GM10248 (cell line): ENCODE measurements at places on chromosomes 4 and X.

DNA sequence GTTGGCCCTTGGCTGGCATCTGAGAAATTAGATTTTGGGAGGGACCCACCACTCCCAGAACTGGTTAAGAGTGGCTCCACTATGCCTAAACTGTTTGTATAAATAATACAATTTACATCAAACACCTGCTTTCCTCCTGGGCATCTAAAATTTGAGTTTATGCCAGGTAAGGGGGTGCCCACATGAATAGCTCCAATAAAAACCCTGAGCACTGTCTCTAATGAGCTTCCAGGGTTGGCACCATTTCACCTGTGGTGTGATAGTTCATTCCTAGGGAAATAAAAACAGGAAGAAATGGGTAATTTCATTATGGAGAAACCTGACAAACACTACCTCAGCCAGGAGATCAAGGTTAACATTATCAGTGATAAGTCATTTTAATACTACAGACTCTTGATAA, 119.7 kb downstream of the FRYL start:
- DNase-seq: no peak

DNA sequence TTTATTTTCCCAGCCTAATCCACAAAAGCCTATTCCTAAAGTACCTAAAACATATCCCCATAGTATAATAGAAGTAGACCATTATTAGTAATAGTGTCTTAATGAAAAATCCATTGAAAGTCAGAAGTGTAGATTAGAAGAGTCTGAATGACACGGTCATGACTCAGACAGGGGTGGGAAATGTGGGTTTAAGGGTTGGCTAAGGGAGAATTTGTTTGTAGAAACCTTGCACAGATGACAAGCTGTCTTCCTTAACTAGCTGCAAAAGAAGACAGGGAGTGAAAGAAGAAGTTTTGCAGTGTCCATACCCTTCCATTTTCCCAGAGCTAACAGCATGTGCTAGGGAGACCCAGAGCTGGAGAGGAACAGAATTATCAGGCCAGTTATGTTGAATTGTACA, 242.7 kb upstream of the ETNPPL start:
- no peak for DNase-seq

DNA sequence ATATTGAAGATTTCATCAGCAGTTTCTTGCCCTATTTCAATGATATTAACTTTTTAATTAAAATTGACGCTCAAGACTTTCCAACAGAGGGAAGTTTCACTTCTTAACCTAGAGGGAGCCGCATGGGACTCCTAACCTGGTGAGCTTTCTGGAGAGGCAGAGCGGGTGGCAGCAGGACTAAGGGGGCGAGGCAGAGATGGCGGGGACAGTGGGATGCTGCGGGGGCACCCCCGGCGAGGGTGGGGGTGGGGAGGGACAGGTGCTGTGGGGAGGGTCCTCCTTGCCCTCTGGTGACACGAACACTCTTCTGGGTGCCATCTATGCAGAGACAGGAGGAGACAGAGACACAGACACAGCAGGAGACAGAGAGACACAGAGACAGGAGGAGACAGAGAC, 104.4 kb downstream of the ADRA2C start:
- no peak for DNase-seq

DNA sequence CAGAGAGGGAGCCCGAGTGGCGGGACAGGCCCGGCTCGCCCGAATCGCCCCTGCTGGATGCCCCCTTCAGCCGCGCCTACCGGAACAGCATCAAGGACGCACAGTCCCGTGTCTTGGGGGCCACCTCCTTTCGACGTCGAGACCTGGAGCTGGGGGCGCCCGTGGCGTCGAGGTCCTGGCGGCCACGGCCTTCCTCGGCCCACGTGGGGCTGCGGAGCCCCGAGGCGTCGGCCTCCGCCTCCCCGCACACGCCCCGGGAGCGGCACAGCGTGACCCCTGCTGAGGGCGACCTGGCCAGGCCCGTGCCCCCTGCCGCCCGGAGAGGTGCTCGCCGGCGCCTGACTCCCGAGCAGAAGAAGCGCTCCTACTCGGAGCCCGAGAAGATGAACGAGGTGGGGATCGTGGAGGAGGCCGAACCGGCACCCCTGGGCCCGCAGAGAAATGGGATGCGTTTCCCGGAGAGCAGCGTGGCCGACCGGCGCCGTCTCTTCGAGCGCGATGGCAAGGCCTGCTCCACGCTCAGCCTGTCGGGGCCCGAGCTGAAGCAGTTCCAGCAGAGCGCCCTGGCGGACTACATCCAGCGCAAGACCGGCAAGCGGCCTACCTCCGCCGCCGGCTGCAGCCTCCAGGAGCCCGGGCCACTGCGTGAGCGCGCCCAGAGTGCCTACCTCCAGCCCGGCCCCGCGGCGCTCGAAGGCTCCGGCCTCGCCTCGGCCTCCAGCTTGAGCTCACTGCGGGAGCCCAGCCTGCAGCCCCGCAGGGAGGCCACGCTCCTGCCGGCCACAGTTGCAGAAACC, 156.9 kb downstream of the SOWAHB start:
- DNase-seq: no peak

- no peak for DNase-seq
These were observed 13.2 kb downstream of the DOK7 start for GRCh38 chr4:3476341-3476747.

GRCh38 chrX:32744921-32745320, 466.4 kb downstream of the DMD start:
- DNase-seq: no peak

- DNase-seq: no peak
These were observed 339 bp downstream of the CUL4B start for GRCh38 chrX:120560405-120560841.

- no peak for DNase-seq
These were observed 655.8 kb downstream of the PCDH7 start for GRCh38 chr4:31375936-31376335.

DNA sequence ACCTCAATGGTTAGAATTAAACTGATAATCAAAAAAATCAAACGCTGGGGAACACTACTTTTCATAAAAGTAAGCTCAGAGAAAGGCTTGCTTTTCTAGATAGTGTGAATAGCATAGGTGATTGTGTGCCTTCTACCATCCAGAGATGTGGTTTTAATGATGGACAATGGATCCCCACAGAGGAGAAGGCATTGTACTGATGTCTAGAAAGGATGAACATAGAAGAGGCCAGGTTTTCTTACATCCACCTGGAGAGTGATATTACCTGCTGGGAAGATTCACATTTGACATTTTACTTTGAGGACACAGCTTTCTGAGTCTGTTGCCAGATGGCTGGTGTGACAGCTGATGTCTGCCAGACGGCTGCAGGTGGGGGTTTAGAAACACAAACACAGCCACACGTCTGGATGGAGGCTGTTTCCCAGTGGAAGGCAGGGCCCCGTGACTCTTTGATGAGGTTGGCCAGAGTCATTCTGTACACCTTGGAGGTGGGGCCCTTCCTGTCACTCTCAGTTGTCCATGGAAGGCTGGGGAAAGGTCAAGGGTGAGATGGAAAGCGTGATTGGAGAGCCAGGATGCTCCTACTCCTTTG, 114.4 kb downstream of the PSAPL1 start:
- DNase-seq: no peak

GRCh38 chrX:106404512-106404911, 207.3 kb upstream of the RADX start:
- DNase-seq: no peak

GRCh38 chr4:167713756-167714155, 378.6 kb upstream of the ANXA10 start:
- no peak for DNase-seq

GRCh38 chr4:168586926-168587325, 90.1 kb downstream of the PALLD start:
- no peak for DNase-seq

- no peak for DNase-seq
These were observed 2700.3 kb downstream of the ARAP2 start for GRCh38 chr4:33543941-33544450.

DNA sequence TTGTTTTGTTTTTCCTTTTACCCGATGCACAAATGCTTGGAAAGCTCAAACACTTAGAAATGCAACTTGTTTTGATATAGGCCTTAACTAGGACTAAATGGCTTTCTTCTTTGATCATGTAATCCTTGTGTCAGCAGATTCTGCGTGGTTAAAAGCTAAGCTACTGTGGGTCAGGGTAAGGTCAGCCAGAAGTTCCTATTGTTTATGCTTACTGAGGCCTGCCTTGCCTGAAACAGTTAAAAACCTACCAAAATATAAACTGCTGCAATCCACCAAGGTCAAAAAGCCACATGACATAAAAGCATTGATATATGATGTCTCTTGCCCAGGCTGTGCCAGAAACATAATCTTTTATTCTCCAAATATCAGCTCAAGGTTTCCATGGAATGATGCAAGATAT, 223.4 kb downstream of the FAM47B start:
- no peak for DNase-seq

DNA sequence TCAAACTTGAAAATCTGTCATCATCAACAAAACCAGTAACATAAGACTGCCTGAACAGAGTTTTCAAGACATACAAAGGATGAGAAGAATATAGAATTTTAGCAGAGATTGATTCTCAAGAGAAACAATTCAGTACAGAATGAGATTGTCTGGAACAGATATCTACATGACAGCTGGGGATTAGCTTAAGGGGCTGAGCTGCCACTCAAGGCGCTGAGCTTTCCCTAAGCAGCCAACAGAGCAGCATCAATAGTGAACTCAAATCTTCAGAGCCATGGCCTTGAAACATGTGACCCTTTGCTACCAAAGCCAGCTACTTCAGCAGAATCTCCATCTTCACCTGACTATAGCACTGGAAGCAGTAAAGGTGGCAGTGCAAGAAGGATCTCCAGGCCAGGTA, 24.3 kb upstream of the PCDH10 start:
- no peak for DNase-seq

- no peak for DNase-seq
These were observed 25.5 kb upstream of the FGF5 start for GRCh38 chr4:80240976-80241375.

- no peak for DNase-seq
These were observed 81.7 kb downstream of the MAD2L1 start for GRCh38 chr4:119984996-119985395.

DNA sequence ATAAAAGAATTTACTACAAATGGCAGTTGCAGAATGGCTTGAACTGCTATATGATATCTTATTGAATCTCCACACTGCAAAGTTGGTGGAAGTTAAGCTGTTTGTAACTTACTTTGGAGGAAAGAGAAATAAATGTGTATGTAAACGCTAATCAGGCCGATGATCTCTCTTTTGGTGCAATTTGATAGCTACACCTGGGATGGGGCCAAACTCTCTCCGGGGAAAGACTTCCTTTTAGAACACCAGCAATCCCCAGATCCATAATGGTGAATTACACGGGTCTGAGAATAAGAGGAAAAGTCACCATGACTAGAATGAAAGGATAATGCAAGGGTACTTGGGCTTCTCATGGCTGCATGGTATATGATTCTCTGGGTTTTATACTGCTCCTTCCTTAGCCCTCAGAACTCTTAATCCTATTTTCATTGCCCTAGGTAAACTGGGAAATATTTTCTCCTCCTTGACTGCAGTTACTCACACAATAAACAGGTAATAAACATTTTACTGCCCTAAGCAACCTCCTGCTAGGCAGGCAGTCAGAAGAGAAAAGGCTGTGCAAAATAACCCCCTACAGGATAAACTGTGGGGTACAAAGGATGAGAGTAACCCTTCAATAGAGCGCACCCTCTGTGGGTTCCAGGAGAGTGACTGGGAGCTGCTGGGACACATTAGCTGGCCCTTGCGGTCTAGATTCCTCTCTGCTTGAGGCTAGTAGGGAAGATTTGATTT, 109.3 kb downstream of the MGST2 start:
- no peak for DNase-seq

DNA sequence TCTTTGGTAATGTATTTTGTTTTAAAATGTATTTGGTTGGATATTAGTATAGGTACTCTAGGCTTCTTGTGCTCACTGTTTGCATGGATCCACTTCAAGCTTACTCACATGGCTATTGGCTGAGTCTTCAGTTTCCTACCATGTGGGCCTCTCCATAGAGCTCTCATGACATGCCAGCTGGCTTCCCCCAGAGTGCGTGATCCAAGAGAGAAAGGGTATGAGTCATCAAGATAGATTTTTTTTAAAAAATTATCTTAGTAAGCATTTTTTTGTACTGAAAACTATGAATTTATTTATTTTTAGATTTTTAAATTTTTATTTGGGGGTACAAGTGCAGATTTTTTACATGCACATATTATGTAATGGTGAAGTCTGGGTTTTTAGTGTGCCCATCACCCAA, 219.1 kb upstream of the AMOT start:
- DNase-seq: no peak

- DNase-seq: no peak
These were observed 107.0 kb upstream of the TBC1D9 start for GRCh38 chr4:140863197-140863596.

GRCh38 chrX:24294619-24295018, 19.2 kb downstream of the SUPT20HL2 start:
- no peak for DNase-seq

- DNase-seq: no peak
These were observed 12.4 kb downstream of the SHROOM3 start for GRCh38 chr4:76447393-76447851.

GRCh38 chrX:140297273-140297672, 207.6 kb downstream of the SOX3 start:
- no peak for DNase-seq

DNA sequence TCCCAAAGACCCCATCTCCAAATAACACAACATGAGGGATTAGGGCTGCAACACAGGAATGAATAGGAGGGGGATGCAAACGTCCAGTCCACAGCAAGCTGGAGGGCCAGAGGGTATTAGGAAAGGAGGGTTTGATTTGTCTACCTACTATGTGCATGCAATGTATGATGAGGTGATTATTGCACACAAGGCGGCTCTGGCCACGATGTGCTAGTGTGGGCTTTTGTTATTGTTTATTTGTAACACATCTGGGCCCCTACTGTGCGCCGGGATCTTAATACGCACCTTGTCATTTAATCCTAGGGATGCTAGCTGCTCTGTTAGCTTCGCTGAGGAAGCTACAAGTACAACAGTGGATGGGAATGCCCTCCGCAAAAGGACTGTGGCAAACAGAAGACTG, 19.5 kb downstream of the SH3KBP1 start:
- no peak for DNase-seq

DNA sequence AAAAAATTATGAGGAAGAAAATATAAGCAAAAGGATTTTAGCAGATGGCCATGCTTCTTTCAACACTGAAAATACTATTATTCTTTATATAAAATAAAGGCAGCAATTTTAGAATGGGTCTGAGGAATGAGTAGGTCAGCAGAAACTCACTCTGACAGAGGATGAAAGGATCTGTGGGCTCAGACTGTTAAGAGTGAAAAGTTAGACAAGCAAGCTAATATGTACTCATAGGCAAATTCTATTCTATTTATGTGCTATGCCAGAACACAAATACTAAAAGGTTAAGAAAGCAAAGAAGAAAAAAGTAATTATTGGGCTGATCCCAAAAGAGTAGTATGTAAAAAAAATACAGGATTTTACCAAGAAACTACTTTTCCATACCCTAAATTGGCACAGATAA, 13.9 kb downstream of the LCORL start:
- DNase-seq: no peak

- peak; percentile 1 for DNase-seq
These were observed 762.4 kb downstream of the DMD start for GRCh38 chrX:32448945-32449344.

- peak; percentile 18 for DNase-seq
These were observed 12.0 kb upstream of the RBBP7 start for GRCh38 chrX:16882169-16882568.
